ENCODE measurements at places on chromosomes 6 and 20.

DNA sequence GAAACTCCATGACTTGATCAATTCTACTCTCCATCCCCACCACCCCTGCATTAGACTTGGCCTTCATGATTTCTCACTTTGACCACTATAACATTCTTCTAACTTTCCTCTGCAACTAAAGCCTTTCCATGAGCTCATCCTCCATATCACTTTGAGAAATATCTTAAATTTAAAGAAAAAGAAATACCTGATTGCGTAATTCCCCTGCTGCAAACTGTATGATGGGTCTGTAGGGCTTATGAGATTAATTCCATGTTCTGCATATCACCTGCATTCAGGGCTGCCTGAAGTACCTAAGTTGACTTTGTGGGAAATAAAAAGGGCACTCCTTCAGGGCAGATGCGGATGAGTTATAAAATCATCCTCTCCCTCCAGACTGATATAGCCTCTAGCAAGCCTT is 549.8 kb downstream of the LMBRD1 start:
- DNase-seq, result no peak

- DNase-seq, result no peak
Observed at GRCh38 chr6:139839506-139840156, 465.2 kb upstream of the CITED2 start.

DNA sequence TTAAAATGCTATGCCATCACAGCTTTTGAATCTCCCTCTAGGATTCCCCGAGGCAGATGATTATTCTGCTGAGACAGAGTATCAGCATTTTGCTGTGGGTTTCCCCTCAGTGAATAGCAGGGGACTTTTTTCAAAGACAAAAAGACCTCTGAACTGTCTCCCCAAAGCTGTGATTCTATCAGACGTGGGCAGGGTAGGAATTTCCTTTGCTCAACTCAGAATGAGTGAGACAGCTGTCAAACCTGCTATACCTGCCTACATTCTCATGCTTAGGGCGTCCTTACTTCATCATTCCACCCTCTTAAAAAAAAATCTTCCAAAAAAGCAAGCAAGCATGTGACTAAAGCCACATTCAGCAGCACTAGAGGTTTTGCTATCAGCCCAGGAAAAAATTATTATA is 147.6 kb upstream of the FAM83B start:
- DNase-seq, result no peak

GRCh38 chr6:35706468-35706867 is 17.8 kb upstream of the FKBP5 start:
- no peak for DNase-seq

DNA sequence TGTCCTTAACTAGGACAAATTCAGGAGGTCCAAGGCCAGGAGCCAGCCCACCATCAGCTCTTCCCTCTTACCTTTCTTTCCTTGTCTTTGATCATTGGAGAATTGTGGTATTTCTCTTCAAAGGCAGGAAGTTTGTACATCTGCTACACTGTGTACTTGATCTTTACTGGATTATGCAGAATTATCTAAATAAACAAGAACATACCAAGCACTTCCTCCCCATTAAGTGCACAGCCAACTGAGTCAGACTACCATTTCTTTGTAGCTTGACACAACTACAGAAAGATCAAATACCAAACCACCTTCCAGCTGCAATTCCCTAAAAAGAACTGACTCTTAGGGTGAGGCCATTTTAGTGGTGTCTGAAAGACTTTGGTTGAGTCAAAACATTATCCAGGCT is 195.1 kb downstream of the HDGFL1 start:
- DNase-seq, result no peak

Data from DMS79 treated with DMSO at 0.1 percent for 48 hours (cell line).